ENCODE measurements at places on chromosomes 6 and 20.

DNA sequence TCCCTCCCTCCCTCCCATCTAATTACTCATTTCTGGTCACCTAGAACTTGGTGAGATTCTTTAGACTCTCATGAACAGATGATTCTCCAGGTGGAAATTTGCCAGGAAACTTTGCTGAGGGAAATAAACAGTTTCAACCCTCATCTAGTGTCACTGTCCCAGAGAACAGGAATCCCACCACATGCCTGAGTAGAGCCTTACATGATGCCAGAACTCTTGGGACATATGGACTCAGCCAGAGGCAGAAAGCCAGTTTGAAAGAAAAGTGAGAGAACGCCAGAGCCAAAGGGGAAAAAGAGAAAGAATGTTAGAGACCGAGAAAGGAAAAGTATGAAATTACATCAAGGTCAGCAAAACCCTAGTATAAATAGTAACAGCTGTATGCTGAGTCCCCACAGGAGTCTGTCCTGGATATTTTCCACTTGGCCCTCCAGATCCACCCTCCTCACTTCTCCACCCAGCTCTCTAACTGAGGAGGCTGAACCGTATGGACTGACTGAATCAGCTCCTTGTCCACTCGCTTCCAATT lies 127.5 kb upstream of the COL21A1 start:
- no peak for DNase-seq

- no peak for DNase-seq
These were observed at the start of gene SLC18B1 for GRCh38 chr6:132797951-132798868. TSS of gene SLC18B1 (minus strand) at chr6:132798637. CDS start at chr6:132798456, 181 bp downstream.

GRCh38 chr6:18509871-18510643 lies 122.9 kb downstream of the RNF144B start:
- no peak for DNase-seq

- DNase-seq: no peak
These were observed 16.0 kb downstream of the WDR27 start for GRCh38 chr6:169685860-169686259.

DNA sequence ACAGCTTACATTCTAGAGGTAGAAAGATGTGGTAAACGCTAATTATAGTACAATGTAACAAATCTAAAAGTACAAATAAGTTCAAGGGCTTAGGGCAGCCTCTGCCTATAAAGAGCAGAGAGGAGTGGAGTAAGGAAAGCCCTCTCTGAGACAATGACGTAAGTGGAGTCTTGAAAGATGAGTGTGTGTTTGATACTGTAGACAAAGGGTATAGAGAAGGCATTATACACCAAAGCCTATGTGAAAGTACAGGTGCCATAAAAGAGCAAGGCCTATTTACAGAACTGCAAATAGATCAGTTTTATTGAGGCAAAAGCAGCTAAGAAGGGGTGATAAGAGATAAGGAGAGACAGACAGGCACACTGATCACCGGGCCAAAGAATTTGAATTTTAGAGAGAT lies 10.9 kb downstream of the GOPC start:
- DNase-seq: no peak

DNA sequence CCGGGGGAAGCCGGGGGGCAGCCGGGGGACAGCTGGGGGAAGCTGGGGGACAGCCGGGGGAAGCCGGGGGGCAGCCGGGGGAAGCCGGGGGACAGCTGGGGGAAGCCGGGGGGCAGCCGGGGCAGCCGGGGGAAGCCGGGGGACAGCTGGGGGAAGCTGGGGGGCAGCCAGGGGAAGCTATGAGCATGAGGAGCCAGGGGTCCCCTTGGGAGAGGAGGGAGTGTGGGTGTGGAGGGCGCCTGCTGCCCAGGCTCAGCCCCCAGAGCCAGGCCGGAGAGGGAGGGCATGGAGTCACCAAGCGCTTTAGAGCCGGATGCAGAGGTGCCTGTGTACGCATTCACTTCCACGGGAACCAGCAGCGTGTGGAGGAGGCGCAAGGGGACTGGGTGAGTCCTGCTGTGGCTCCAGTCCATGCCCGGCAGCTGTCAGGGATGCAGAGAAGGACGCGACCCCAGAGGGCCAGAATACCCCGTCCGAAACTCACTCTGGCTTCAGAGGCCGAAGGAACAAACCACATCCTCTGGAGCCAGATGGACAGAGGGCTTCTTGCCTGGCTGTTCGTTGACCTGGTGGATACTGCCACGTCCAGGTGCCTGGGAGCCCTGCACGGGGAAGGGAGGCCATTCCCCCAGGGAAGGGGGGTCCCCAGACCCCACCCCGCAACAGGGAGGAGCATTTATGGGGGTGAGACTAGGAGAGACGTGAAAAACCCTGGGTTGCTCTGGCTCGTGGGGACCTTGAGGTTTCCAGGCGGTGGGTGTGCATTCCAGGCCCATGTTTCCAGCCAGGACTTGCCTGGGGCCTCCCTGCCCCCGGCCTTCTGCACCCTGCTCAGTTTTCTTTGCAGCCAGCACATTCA lies 26.5 kb upstream of the DACT2 start:
- no peak for DNase-seq

- no peak for DNase-seq
These were observed 128.1 kb downstream of the CEBPB start for GRCh38 chr20:50318710-50319109.

GRCh38 chr6:20377623-20378265 lies 23.9 kb upstream of the E2F3 start:
- DNase-seq: no peak

Measured in NCI-H1417 treated with DMSO at 0.1 percent for 48 hours (cell line).